WTC11 (cell line): ENCODE measurements at places on chromosomes 5 and 9. TPM values are rescaled to one million over a fixed set of nuclear protein-coding genes. Genes with fewer than 3 reads are reported as not detected.

DNA sequence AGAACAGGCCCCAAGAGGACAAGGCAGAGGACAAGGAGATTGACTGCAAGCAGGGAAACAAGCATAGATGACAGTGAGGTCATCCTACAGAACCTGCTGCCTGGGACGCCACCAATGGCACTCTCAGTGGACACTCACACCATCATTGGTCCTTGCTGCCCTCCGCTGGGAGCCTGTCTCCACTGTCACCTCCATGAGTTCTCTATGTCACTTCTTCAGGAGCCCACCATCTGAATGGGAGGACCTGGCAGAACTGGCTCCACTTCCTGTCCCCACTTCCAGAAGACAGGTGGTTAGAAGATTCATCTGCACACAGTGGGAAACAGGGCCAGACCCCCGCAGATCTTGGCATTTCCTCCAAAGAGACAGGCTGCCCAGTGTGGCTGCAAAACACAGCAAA lies 188.9 kb downstream of the HSD17B3 start:
- peaks cover 7% of the 10 kb centered on the region for H3K36me3 ChIP-seq
- H3K4me3 ChIP-seq = no peak overlapping the region
- H3K27ac ChIP-seq = no peak overlapping the region

The SARDH gene
- 8.5 to 15.2 TPM (median 13.7 TPM) in 3 replicates for total RNA-seq

- H3K4me3 ChIP-seq = no peak overlapping the region
- DNase-seq = no peak
- H3K27ac ChIP-seq = no peak overlapping the region; the same call in 1 of the 2 replicates
- no peaks in the 10 kb centered on the region; the same call in 1 of the 2 replicates for H3K27me3 ChIP-seq
- H3K36me3 ChIP-seq = no peaks in the 10 kb centered on the region
These were observed 143.7 kb upstream of the WWC1 start for GRCh38 chr5:168147568-168148360.

The LRRC70 gene
- 0.37 to 0.44 TPM (median 0.44 TPM) in 3 replicates for total RNA-seq

GRCh38 chr5:68843624-68844364 lies 250.0 kb upstream of the SLC30A5 start:
- H3K4me1 ChIP-seq = peaks cover 10% of the 10 kb centered on the region
- H3K36me3 ChIP-seq = no peaks in the 10 kb centered on the region
- no peaks in the 10 kb centered on the region for H3K27me3 ChIP-seq
- H3K4me3 ChIP-seq = no peak overlapping the region

- H3K27me3 ChIP-seq = no peaks in the 10 kb centered on the region; the same call in 1 of the 2 replicates
- no peak for DNase-seq
- H3K4me1 ChIP-seq = peaks cover 4% of the 10 kb centered on the region; the same call in 1 of the 2 replicates
- H3K36me3 ChIP-seq = no peaks in the 10 kb centered on the region
These were observed 24.8 kb upstream of the ZNF618 start for GRCh38 chr9:113851359-113851758.

DNA sequence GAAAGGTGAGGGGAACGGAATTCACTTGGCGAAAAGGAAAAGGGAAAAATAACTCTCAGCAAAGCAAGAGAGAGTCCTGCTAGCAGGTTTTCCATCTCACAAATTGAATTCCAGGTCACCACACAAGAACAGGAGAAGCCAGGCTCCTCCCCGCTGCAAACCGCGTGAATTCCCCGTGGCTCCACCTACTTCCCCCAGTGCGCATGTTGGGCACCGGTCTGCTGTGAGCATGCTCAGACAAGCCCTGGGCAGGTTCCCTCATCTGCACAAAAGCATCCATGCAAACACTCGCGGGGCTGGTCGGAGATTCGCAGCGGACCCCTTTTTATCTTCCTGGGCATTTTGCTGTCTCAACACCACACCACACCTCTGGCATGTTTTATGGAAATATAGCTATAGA lies 58.5 kb upstream of the S1PR3 start:
- DNase-seq = peak; percentile 69
- no peak overlapping the region for H3K4me3 ChIP-seq
- H3K27ac ChIP-seq = no peak overlapping the region
- H3K27me3 ChIP-seq = peaks cover 8% of the 10 kb centered on the region
- peaks cover 4% of the 10 kb centered on the region for H3K36me3 ChIP-seq

DNA sequence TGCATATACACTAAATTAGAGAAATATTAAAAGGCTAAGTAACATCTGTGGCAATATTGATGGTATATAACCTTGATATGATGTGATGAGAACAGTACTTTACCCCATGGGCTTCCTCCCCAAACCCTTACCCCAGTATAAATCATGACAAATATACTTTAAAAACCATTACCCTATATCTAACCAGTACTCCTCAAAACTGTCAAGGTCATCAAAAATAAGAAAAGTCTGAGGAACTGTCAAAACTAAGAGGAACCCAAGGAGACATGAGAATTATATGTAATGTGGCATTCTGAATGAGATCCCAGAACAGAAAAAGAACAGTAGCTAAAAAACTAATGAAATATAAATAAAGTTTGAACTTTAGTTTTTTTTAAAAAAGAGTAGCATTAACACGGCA lies 7.3 kb upstream of the IFNB1 start:
- H3K4me3 ChIP-seq = no peak overlapping the region
- H3K27ac ChIP-seq = no peak overlapping the region
- peaks cover 14% of the 10 kb centered on the region for H3K36me3 ChIP-seq
- no peaks in the 10 kb centered on the region for H3K27me3 ChIP-seq
- H3K4me1 ChIP-seq = no peaks in the 10 kb centered on the region

- no peaks in the 10 kb centered on the region for H3K27me3 ChIP-seq
- DNase-seq = peak; percentile 81
- H3K27ac ChIP-seq = no peak overlapping the region
- H3K36me3 ChIP-seq = peaks cover 8% of the 10 kb centered on the region; the same call in 1 of the 2 replicates
These were observed 74.0 kb downstream of the UBAP1 start for GRCh38 chr9:34252670-34253459.

GRCh38 chr9:37187713-37188439 lies 67.5 kb downstream of the ZCCHC7 start:
- no peaks in the 10 kb centered on the region for H3K27me3 ChIP-seq
- peaks cover 19% of the 10 kb centered on the region for H3K36me3 ChIP-seq
- no peak overlapping the region for H3K27ac ChIP-seq

The EGFL7 gene
- total RNA-seq = 54.6 to 64.9 TPM (median 62.8 TPM) in 3 replicates

DNA sequence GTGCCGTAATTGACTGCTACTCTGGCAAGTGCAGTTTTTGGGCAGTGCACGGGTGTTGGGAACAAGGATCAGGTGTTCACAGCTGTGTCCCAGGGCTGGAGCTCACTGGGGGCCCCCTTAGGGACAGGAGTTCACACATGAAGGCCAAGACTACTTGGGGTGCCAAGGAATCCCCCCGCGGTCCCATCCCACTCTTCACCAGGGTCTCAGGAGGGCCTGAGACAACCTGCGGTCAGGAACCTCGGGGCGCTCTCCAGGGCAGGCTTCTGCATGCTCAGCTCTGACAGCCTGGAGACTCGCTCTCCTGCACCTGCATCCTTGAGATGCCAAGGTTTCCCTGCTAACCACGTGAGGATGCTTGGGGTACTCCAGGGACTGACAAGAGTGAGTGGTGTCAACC lies 2.3 kb upstream of the MAN1B1 start:
- peaks cover 16% of the 10 kb centered on the region for H3K4me1 ChIP-seq
- no peak overlapping the region for H3K27ac ChIP-seq
- DNase-seq = no peak
- peaks cover 5% of the 10 kb centered on the region; the same call in 1 of the 2 replicates for H3K36me3 ChIP-seq
- H3K4me3 ChIP-seq = no peak overlapping the region

The SHISAL2B gene
- total RNA-seq = 11.1 to 15.2 TPM (median 14.8 TPM) in 3 replicates

The QRFP gene
- total RNA-seq = not detected in 3 replicates

DNA sequence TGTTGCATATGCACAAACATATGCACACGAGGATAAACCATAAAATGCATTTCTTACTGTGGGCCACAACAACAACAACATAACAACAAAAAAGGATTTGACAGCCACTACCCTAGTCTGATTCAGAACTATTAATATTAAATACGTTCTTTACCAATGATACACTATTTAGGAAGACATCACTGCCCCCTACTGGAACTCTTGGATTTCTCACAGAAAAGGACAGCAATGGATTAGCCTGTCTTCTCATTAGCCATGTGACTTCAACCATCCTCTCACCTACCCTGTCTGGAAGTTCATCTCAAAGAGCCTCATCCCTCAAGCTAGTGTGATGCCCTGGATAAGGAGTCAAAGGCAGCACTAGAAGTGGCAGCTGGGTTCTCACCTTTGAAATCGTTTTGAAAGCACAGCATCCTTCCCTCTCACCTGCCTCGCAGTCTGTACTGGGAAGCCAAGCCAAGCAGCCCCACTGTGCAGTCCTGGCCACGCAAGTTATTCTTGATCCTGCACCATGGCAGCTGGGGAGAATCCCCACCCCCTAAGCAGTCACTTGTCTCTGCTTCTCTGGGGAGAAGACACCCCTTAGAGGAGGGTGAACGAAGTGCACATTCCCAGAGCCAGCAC lies 64.6 kb downstream of the SH3TC2 start:
- no peak overlapping the region for H3K27ac ChIP-seq
- H3K27me3 ChIP-seq = no peaks in the 10 kb centered on the region; the same call in 1 of the 2 replicates
- H3K4me1 ChIP-seq = peaks cover 8% of the 10 kb centered on the region
- no peak overlapping the region for H3K4me3 ChIP-seq

GRCh38 chr9:88362681-88363080 lies 25.6 kb upstream of the SPIN1 start:
- H3K27ac ChIP-seq = peak overlapping the region; percentile 30; the same call in 1 of the 2 replicates
- peaks cover 10% of the 10 kb centered on the region for H3K36me3 ChIP-seq
- H3K4me1 ChIP-seq = peaks cover 12% of the 10 kb centered on the region
- no peak overlapping the region for H3K4me3 ChIP-seq

GRCh38 chr5:109853377-109853776 lies 163.7 kb downstream of the MAN2A1 start:
- H3K27me3 ChIP-seq = no peaks in the 10 kb centered on the region
- H3K4me3 ChIP-seq = no peak overlapping the region
- H3K36me3 ChIP-seq = peaks cover 61% of the 10 kb centered on the region
- no peak overlapping the region for H3K27ac ChIP-seq

The TRIM14 gene
- 11.9 to 18.4 TPM (median 18.2 TPM) in 3 replicates for total RNA-seq

The PLK2 gene
- total RNA-seq = 26.3 to 37.1 TPM (median 29.1 TPM) in 3 replicates

The TMEFF1 gene
- total RNA-seq = 62.7 to 66.5 TPM (median 66.2 TPM) in 3 replicates

DNA sequence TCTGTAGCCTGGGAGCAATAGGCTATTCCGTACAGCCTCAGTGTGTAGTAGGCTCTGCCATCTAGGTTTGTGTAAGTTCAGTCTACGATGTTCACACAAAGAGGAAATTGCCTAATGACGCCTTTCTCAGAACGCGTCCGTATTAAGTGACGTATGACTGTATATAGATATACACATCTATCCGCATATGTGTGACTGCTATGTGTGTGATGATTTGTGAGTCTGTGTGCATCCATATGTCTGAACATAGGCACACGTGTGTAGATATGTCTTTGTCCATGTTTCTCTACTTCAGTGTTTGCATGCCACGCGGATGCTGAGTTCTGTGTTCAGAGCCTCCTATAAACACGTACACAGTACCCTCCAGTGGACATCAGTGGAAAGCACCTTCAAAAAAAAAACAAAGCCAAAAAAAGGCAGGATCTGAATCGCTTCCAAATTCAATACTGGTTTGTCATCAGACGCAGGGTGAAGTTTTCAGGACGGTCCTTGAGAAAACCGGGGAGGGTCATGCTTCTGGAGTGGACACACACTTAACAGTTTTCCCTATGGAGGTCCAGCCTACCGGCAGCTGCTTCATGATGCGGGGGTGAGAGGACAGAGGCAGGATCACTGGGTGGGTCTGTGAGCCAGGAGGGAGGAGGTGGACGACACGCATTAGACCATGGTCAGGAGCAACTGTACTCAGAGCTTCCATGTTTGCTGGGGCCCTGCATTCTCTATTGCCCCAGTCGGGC lies 29.5 kb upstream of the ALDH1B1 start:
- no peak for DNase-seq
- no peak overlapping the region for H3K4me3 ChIP-seq
- no peak overlapping the region for H3K27ac ChIP-seq
- H3K4me1 ChIP-seq = no peaks in the 10 kb centered on the region

The SOHLH1 gene
- total RNA-seq = not detected in 3 replicates

The CHSY3 gene
- 0.98 to 1.3 TPM (median 1.1 TPM) in 3 replicates for total RNA-seq

DNA sequence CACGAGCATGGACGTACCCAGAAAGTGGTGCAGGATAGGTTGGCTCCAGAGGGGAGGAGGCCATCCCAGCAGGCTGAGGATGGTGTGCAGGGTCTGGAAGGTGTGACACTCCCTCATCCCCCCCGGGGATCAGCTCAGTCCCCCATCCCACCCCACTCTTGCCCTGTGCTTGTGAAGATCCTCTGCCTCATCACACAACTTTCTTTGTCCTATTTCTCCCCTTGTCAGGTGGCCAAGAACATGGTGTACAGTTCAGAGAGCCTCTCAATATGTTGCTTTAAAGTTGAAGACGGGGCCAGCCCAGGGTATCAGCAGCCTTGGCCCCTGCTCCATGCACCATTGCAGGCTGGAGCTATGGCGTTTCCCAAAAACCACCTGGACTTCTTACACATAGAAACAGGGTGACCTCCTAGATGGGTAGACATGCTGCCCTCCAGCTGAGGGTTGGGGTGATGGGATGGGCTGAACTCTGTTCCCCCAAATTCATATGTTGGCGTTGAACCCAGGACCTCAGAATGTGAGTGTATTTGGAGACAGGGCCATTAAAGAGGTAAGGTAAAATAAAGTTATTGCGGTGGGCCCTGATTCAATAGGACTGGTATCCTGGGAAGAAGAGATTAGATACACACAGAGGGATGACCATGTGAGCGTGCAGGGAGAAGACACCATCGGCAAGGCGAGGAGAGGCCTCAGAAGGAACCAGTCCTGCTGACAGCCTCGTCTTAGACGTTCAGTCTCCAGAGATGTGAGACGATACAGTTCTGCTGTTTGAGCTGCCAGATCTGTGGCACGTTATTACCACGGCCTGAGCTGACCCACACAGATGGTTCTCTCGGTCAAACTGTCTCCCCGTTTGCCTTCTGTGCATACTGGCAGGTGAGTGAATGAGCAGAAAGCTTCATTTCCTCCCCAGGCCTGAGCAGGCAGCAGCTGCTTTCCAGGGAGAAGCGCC lies 272.5 kb downstream of the GADD45G start:
- H3K36me3 ChIP-seq = no peaks in the 10 kb centered on the region
- no peak for DNase-seq
- H3K4me1 ChIP-seq = no peaks in the 10 kb centered on the region
- no peak overlapping the region for H3K27ac ChIP-seq
- H3K27me3 ChIP-seq = no peaks in the 10 kb centered on the region; the same call in 1 of the 2 replicates

GRCh38 chr9:80285326-80285725 lies 713.6 kb downstream of the TLE4 start:
- H3K27me3 ChIP-seq = no peaks in the 10 kb centered on the region
- H3K27ac ChIP-seq = no peak overlapping the region

DNA sequence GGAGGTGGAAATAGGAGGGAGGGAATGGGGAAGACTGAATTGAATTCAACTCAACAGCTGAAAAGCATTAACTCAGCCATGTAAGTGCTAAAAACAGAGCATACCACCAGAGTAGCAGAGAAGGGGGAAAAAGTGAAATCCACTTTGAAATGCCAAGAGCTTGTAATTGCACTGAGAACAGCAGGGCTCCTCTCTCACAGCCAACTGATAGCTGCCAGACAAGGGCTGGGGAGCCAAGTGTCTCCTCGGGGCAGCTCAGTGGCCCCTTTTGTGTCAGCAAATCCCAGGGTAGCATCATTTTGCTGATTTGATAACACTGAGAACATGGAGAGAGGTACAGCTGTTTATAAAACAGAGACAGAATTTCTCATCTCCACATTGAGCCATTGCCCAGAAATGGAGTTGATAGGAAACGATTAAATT lies 182.5 kb downstream of the FRMD3 start:
- H3K4me1 ChIP-seq = no peaks in the 10 kb centered on the region
- no peak for DNase-seq
- H3K27ac ChIP-seq = no peak overlapping the region
- no peak overlapping the region for H3K4me3 ChIP-seq
